ENCODE measurements at places on chromosomes 1 and 21. TPM values are rescaled to one million over a fixed set of nuclear protein-coding genes. Genes with fewer than 3 reads are reported as not detected.

The OR2T8 gene
- not detected for total RNA-seq

The CFAP74 gene
- 0.83 TPM for total RNA-seq

The MIXL1 gene
- total RNA-seq = 0.52 TPM

The PKP1 gene
- total RNA-seq = 58.1 TPM
